ENCODE measurements at places on chromosomes 1 and 21. TPM values are rescaled to one million over a fixed set of nuclear protein-coding genes. Genes with fewer than 3 reads are reported as not detected.

Gene CACNA1E
- not detected for total RNA-seq

Gene THEM5
- total RNA-seq, result not detected

Gene RAB42
- total RNA-seq, result 3.6 TPM

Gene KRTAP21-2
- total RNA-seq, result not detected

Gene CHD5
- under 0.01 TPM for total RNA-seq

Gene SLC41A1
- total RNA-seq, result 8.4 TPM

Gene STIL
- 2.4 TPM for total RNA-seq

Gene INAVA
- total RNA-seq, result under 0.01 TPM

Gene LAMC1
- total RNA-seq, result 655 TPM

Gene PODN
- 51.2 TPM for total RNA-seq

Gene NUP210L
- 0.17 TPM for total RNA-seq

Gene SMIM1
- 4.1 TPM for total RNA-seq

Gene TMEM82
- total RNA-seq, result not detected

Gene LCE1A
- not detected for total RNA-seq

Gene PRELP
- 1.1 TPM for total RNA-seq

Gene OR2L2
- total RNA-seq, result not detected

Gene SH2D1B
- not detected for total RNA-seq

Gene NPL
- total RNA-seq, result 3.0 TPM

Gene KIFAP3
- 29.3 TPM for total RNA-seq

Gene GSTM1
- total RNA-seq, result not detected

Gene FOXD3
- total RNA-seq, result not detected

Gene KCNE1
- total RNA-seq, result 0.17 TPM

Gene ADGRL4
- total RNA-seq, result 8.2 TPM

Gene TRABD2B
- total RNA-seq, result under 0.01 TPM

Gene GJA9
- not detected for total RNA-seq

Gene DCST1
- not detected for total RNA-seq

Gene TMCC2
- total RNA-seq, result 3.0 TPM

Data from bronchial smooth muscle cell (primary cell).